T follicular helper cell (primary cell): ENCODE measurements at places on chromosomes 16 and 17.

DNA sequence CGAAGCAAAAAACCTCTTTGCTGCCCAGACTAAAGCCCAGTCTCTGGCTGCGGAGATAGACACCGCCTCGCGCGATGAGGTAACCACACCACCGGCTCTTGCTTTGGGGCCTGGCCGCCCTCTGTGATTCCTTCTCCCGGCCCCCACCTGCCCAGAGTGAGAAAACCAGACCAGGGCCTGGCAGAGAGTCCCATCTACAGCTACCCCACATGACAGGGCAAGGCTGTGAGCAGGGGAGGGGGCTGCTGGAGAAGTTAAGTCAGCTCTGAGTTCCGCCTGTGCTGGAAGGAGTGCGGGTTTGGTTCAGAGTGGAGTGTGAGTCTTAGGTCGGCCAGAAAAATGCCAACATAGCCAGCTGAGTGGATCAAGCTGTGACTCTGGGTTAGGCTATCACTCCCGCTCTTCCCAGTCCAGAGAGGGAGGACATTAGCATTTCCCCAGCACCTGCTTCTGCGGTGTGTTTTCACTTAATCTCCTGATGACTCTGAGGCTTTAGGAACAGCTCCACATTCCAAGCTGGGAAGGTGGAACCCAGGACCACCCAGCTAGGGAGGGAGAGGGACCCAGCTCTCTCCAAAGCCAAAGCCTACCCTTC, 139.0 kb downstream of the RAB11FIP4 start:
- no peak for DNase-seq

DNA sequence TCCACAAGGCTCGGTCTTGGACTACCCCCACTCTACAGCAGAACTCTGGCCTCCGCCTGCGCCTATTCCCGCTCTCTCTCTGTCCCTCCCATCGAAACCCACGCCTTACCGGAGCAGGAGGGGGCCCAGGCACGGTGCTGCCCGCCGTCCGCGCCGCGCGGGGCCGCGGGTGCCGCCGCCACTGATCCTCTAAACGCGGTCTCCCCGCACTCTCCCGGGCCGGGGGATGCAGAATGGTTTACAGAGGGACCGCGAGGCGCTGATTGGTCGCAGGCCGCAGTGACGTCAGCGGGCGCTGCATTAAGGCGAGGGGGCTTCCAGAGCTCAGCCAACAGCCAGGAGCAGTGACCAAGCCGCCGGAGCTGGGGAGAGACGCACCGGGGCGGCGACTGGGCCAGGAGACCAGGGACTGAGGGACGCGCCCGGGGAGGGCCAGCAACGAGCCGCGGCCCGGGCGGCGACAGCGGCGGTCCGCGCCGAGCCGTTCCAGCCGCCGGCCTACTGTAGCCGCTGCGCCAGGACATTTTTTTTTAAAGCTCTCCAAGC, 747 bp upstream of the LHX1 start:
- no peak for DNase-seq

DNA sequence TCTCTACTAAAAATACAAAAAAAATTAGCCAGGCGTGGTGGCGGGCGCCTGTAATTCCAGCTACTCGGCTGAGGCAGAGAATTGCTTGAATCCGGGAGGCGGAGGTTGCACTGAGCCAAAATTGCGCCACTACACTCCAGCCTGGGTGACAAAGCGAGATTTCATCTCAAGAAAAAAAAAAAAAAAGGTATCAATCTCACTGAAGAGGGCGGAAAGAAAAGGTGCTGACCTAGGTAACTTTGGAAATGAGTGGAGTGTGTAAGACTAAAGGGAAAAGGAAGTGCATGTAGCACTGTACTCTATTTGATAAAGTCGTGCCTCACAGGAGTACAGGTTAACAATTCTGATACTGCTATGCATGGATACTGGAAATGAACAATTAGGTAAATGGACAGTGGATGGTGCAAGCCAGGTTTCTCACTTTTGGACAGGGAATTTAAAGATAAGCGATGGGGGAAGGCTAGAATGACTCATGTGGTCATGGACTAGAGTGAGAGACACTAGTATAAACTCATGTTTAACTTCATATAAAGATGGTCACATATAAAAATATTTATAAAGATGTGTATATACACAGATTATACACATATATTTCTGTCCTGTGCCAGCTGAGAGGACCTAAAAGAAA, 142.9 kb downstream of the CDK5R1 start:
- no peak for DNase-seq

DNA sequence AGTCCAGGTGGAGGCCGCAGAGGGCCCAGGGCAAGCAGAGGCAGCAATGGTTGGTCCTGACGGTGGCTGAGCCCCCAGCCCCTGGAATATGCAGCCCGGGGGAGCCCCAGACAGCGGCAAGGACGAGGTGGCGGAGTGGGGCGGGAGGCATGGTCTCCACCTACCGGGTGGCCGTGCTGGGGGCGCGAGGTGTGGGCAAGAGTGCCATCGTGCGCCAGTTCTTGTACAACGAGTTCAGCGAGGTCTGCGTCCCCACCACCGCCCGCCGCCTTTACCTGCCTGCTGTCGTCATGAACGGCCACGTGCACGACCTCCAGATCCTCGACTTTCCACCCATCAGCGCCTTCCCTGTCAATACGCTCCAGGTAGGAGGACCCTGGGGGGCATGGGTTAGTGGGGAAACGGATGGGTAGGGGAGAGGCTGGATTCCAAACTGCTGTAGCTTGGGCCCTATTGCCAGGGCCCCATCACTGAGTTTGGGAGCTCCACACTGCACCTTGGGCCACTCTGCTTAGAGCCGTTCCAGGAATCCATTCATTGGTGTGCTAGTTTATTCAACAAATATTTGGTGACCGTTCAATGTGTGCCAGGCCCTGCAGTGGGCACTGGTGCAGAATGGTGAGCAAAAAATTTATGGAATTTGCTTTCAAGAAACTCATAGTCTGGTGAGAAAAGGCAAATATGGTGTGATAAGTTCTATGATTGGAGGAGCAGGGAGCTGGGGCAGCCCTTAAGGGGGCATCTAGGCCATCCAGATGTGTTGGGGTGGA, 3.8 kb downstream of the RASL10B start:
- no peak for DNase-seq

- DNase-seq: no peak
Observed at GRCh38 chr17:44558710-44559633, 1.7 kb downstream of the FZD2 start.

DNA sequence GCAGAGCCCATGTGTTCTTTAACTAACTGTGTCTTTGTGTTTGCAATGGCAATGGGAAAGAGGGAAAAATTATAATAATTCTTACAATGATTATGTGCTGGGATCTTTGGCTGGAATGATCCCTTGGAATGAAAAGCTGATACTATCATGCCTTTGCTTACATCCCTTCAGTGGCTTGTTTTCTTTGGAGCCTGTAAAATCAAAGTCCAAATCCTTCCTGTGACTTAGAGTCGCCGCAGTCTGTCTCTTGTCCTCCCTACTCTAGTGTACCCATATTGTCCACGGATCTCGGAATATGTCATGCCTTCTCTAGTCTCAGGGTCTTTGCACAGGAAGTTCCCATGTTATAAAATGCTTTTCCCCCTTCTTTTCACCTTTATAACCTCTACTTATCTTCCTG, 111.7 kb upstream of the MAF start:
- DNase-seq: no peak

DNA sequence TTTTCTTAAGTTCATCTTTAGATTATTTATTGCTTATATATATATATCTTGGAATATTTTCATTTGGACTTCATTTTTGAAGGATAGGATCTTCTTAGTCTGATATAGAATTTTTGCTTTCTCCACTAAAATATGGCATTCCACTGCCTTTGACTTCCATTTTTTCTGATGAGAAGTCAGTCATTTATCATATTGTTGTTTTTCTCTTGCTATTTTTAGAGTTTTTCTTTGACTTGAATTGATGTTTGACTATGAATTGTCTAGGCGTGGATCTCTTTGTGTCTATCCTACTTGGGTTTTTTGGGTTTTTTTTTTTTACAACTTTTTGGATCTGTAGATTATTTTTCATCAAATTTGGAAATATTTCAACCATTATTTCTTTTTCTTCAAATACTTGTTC, 67.7 kb downstream of the NLK start:
- no peak for DNase-seq

- no peak for DNase-seq
Observed at GRCh38 chr17:21129023-21129681, 2.4 kb downstream of the DHRS7B start.

- DNase-seq: no peak
Observed at GRCh38 chr17:64531955-64532371, 25.2 kb downstream of the CEP95 start.

GRCh38 chr17:1144162-1144561, 35.6 kb downstream of the ABR start:
- no peak for DNase-seq

- DNase-seq: no peak
Observed at GRCh38 chr17:57550016-57550415, 195.1 kb downstream of the CCDC182 start.

- DNase-seq: no peak
Observed at GRCh38 chr17:35521150-35521549, 16.3 kb downstream of the SLFN12L start.

DNA sequence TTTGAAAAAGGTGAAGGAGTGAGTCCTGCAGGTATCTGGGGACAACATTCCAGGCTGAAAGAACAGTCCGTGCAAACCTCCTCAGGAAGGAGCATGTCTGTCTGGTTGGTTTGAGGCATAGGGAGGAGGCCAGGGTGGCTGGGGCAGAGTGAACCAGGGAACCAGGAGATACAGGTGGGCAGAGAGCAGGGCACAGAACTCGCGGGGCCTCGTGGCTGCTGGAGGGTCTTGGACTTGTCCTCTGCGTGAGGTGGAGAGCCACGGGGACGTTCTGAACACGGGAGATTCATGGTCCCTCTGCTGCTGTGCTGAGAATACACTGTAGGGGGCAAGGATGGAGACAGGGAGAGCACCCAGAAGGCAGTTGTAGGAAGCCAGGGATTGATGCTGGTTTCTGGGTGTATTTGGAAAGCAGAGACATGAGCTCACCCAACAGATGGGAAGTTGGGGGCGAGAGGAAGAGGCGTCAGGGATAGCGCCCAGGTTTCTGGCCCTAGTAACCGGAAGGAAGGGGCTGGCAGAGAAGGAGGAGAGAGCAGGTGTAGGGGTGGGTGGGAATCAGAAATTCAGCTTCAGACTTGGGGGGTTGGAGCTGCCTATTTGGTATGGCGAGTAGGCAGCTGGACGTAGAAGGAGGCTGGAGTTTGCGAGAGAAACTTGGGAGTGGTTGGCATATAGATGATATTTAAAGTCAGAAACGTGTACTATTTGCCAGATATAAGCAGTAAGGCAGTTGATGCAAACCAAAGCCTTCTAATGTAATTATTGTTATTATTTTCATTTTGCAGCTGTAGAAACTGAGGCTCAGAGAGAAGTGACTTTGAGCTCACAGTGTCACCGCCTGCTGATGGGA, at the start of gene CCL17:
Gene CCL17, plus strand, starts transcription at position 803 of the 853 bp plus-strand sequence. CDS start 9,166 bp downstream, outside the sequence.
- DNase-seq: no peak

- no peak for DNase-seq
Observed at GRCh38 chr17:3761036-3761917, 37.6 kb downstream of the HASPIN start.

- DNase-seq: no peak
Observed at GRCh38 chr16:8346294-8346693, 244.0 kb downstream of the TMEM114 start.

DNA sequence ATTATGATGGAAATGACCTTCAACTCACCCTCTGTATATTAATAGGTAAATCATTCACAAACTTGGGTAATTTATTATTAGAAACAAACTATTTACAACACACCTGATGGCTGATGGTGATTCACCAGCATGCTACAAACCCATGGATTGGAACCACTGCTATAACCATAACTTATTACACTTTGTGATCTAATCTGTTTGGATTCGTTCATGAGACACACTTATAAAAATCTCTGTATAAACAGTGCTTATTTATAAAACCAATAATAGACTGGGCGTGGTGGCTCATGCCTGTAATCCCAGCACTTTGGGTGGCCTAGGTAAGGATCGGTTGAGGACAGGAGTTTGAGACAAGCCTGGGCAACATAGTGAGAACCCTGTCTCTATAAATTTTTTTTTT, 16.0 kb downstream of the SMIM36 start:
- no peak for DNase-seq

DNA sequence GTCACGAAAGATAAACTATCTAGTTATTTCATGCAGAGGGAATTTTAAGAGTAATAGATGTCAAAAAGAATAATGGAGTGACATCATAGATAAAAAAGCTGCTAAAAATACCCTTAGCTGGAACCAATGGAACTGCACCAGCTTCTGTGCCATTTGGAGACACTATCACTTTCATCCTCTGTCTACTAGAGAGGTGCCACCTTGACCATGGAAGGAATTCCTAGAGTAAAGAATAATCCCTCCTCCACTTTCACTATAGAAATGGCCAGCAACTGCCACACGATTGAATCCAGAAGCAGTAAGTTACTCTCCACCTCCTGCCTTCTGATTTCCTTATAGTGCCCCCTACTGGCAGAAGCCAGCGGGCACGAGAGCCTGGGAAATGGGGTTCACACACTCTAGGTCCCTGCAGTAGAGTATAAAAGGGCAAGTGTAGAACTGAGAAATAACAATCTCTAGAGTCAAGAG, 2.8 kb upstream of the ALDH3A2 start:
- peak; percentile 12 for DNase-seq

GRCh38 chr16:57204675-57205074, 18.5 kb downstream of the RSPRY1 start:
- no peak for DNase-seq

GRCh38 chr17:45294506-45294905, 22.3 kb downstream of the MAP3K14 start:
- no peak for DNase-seq

GRCh38 chr16:15033309-15033707, 22.6 kb downstream of the NTAN1 start:
- no peak for DNase-seq

GRCh38 chr17:43219746-43220380, 8.2 kb downstream of the TMEM106A start:
- no peak for DNase-seq

DNA sequence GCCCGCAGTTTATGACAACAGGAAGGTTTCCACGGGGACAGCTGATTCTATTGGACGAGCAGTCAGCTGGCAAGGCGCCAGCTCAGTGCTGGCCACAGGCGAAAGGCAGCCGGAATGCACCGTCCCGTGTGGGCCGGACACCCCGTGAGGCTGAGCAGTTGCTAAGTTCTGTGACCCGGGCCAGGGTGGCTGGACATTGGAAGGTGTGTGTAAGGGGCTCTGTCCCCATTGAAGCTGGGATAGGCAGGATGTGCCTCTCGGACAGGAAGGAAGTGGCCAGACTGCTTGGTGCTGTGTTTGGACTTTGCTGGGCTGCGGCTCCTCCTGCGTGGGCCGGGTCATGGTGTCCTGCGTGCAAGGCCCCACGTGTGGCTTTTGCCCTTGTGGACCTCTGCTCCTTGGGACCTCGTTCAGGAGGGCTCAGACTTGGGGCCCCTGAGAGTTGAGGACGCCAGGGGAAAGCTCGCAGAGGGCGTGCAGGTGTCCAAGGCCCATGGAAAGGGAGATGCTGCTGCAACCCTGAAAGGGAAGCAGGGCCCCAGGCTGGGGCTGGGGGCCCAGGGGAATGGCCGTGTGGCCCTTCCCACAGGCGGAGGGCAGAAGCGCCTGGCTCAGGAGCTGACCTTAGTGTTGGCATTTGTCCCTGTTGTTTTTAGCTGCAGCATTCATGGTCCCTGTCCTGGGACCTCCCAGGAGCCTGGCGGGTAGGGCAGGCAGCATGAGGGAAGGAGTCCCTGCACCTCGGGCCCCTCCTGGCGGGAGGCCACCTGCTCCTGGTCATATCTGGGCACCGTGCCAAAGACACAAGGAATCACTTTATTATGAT, 10.0 kb downstream of the BAIAP2 start:
- DNase-seq: no peak
